ENCODE measurements at places on chromosomes 7 and 10.

- DNase-seq, result no peak
Measured at GRCh38 chr10:121522831-121523230, 75.4 kb downstream of the FGFR2 start.

GRCh38 chr7:4816419-4817080 is 41.1 kb downstream of the AP5Z1 start:
- DNase-seq, result no peak

- no peak for DNase-seq
Measured at GRCh38 chr10:21173802-21174714, 276.9 kb upstream of the NEBL start.

- DNase-seq, result no peak
Measured at GRCh38 chr7:51251290-51251689, 65.3 kb downstream of the COBL start.

- DNase-seq, result no peak
Measured at GRCh38 chr10:98577578-98577977, 130.8 kb upstream of the HPS1 start.

- DNase-seq, result no peak
Measured at GRCh38 chr10:131925011-131925649, 24.3 kb downstream of the PPP2R2D start.

- no peak for DNase-seq
Measured at GRCh38 chr10:95748349-95748748, 7.6 kb upstream of the ENTPD1 start.

DNA sequence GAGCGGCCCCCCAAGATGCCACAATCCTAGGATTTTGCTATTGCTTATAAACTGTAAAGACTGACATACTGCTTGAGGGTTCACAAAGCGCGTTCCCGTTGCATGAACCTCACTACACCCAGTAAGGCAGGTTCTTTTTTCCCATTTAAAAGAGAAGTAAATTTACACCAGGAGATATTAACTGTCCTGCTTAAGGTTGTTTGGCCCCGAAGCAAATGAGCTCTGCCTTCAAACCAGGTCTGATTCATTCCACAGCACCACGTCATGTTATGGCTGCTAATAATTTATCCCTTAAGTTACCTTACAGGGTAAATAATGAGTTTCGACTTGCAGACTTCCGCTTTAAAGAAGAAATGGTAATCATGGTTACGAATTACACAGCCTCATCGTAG is 559 bp upstream of the FKBP14 start:
- no peak for DNase-seq

DNA sequence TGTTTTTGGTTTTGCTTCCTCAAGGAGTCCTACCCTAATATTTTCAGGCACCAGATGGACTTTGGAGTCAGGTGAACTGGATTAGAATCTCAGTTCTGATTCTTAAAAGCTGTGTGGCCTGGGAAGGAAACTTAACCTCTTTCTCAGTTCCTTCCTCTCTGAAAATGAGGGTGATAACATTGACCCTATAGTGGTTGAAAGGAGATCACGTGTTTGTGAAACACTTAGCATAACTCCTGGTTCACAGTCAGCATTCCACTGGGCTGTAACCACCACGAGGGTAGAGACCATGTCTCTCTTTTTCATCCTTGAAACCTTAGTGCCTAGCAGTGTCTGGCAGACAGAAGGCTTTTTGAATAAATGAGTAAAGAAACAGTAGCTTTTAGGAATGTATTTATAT is 16.7 kb downstream of the LSMEM1 start:
- DNase-seq, result no peak

- DNase-seq, result no peak
Measured at GRCh38 chr10:84164442-84164841, 9.2 kb upstream of the GPR15LG start.

DNA sequence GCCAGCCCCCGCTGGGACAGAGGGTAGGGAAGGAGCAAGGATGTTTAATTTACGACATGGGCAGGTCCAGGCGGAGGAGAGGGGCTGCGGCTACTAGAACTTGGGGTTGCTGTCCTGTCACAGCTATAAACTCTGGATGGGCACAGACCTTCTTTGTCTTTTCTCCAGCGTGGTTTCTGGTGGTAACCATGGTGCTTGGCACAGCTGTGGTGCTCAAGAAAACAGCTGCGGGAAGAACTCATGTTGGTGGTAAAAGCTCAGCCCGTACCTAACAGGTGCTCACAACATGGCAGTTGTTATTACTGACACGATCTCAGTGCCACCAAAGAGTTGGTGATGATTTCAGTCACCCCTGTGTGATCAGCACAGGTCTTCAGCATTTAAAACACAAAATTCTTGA is 13.8 kb downstream of the BAIAP2L1 start:
- DNase-seq, result no peak

DNA sequence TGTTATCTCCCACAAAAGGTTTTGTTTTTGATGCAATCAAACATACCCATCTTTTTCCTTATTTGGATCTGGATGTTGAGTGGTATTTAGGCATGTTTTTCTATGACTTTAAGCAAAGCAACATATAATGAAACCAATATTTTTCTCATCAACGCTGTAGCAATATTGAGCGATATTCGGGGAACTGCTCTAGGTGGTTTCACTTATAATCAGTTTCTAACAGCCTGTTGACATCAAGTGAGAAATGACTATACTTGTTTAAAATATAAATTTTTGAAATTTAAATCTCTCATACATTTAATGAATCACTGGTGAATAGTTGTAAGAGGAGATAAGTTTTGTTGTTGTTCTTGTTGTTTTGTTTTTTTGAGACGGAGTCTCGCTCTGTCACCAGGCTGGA is 52.8 kb upstream of the CCAR1 start:
- DNase-seq, result no peak

- DNase-seq, result no peak
Measured at GRCh38 chr7:131252976-131253375, 74.7 kb upstream of the MKLN1 start.

DNA sequence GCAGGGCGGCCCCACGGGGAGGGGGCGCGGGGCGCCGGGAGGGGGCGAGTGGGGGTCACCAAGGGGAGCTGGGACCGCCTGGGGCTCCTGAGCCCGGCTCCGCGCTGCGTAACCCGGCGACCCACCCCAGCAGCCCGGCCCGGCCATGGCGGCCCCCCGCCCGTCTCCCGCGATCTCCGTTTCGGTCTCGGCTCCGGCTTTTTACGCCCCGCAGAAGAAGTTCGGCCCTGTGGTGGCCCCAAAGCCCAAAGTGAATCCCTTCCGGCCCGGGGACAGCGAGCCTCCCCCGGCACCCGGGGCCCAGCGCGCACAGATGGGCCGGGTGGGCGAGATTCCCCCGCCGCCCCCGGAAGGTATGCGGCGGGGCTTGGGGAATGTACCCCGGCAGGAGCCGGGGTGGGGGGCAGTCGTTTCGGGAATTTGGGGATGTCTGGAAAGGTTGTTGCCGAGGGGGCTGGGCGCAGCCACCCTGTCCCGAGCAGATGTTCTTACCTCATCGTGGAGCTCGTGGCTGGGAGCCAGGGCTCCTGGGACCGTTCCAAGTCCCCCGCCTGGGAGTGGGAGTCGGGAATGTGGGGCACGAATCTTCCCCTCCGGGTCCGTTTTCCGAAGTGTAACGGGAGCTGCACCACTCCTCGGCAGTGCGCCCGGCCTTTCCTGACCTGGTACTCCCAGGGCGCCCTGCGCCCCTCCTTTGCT is 431 bp downstream of the ZYX start:
- DNase-seq, result no peak

DNA sequence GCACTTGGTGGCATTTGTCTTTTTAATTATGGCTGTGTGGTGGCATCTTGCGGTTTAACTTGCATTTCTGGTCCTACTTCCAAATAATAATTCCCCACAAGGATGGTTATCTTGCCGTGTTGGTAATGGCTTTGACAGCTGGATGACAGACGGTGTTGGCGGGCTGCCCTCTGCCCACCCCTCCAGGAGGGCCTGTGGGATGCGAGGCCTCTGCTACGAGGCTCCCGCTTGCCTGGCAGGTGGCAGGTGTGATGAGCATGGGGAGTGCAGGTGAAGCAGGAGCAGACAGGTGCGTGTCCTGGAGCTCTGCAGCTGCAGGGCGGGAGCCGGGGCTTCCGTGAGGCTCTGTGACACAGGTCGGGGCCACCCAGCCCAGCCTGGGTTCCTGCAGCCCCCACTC is 11.8 kb downstream of the INPP5A start:
- no peak for DNase-seq

GRCh38 chr7:121605317-121605680 is 209.2 kb upstream of the FAM3C start:
- DNase-seq, result no peak

GRCh38 chr7:11207565-11207964 is 233.9 kb downstream of the PHF14 start:
- DNase-seq, result no peak

GRCh38 chr7:146116521-146117222 is at the start of gene CNTNAP2:
Gene CNTNAP2 (plus strand): TSS chr7:146116801. CDS start chr7:146116877, 76 bp downstream.
- no peak for DNase-seq

GRCh38 chr7:136859803-136860202 is 8.6 kb upstream of the CHRM2 start:
- no peak for DNase-seq

- no peak for DNase-seq
Measured at GRCh38 chr7:7808156-7808555, 89.7 kb upstream of the RPA3 start.

DNA sequence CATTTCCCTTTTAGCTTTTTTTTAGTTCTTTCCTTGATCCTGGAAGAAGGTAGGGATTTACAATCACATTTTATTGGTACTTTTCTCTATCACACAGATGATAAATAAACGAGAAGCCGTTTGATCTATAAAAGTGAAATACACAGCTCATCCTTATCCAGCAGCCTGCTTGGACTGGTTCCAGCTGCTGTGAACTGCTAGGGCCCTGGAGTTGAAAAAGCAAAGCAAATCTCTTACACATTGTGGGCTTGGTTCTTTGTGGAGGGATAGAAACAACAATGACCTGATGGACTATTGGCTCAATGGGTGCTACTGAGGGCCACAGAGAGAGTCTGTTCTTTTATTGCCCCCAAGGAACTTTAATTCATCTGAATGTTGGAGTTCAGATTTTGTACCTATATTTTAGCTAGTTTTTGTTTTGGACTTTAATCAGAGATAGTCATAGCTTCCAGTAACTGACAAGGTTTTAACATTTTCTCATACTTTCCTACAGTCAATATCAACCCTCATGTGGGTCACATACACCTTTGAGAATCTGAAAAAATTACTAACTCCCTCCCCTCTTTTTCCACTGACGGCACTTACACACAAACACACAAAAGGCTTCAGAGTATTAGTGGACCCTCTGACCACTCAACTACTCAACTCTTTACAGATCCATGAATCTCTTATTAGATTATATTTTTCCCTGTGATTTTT is 91.6 kb upstream of the CCDC6 start:
- no peak for DNase-seq

DNA sequence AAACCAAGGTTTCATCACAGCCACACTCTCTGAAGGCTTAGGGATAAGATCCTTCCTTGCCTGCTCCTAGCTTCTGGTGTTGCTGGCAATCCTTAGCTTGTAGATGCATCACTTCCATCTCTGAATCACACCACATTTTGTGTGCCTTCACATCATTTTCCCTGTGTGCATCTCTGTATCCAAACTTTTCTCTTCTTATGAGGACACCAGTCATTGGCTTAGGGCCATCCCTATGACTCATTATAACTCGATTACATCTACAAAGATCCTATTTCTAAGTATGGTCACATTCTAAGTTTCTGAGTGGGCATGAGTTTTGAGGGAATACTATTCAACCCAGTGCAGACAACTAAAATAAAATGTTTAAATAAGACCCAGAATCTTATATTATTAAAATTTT is 121.7 kb downstream of the C7orf25 start:
- DNase-seq, result no peak

GRCh38 chr10:47054974-47055373 is 143.7 kb downstream of the PTPN20 start:
- DNase-seq, result no peak

- no peak for DNase-seq
Measured at GRCh38 chr7:134165252-134165651, 38.1 kb downstream of the LRGUK start.

DNA sequence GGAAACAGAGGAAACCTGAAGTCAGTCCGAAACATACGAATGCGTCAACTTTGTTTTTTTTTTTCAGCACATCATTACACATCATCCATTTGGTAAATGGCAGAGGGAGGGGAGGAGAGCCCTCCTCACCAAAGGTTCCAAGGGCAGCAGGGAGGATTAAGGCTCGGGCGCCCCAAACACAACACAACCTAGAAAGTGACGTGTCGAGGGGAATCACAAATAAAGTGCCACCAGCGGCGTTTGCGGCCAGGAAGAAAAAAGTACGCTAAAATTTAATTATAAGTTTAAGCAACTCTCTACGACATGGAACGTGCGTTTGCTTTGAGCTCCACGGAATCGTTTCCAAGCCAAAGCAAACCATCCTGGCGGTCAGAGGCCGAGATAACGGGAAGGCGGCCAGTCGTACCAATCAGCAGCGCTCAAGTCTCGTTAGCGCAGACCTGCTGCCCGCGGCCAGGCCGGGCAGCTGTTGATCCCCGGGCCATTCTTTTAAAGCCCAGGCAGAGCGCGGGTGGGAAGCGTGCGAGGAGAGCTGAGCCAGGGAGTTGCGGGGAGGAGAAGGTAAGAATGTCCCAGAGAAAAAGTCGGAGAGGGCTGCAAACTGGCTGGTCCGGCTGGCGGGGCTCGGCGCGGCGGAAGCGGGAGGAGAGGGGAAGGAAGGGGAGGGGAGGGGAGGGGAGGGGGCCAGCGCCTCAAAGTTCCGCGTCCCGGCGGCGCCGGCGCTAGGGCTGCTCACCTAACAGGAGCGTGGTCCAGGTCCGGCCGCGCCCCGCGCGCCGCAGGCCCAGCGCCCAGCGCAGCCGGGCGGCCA is 719 bp downstream of the DPY19L1 start:
- no peak for DNase-seq

DNA sequence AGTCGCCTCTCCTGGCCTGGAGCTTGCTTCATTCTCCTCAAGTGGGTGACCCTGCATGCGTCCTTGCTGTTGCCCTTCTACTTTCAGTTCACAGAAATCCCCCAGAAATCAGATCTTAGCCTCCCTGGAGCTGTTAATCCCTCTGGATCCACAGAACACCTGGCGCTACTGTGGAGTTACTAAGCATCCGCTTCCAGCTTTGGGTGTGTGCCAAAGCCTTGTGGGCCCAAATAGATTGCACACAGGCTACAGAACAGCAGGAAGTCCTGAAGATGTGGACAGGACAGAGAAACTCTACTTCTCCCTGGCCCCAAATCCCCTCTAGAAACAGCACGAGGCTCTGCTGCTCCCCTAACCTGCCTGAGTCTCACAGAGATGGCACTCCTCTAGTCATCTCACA is 36.6 kb upstream of the PDLIM1 start:
- no peak for DNase-seq

Measured in activated CD8-positive, alpha-beta memory T cell treated with anti-CD3 and anti-CD28 coated beads for 4 hours (primary cell).